ENCODE measurements at places on chromosomes 5 and 9. TPM values are rescaled to one million over a fixed set of nuclear protein-coding genes. Genes with fewer than 3 reads are reported as not detected.

The SEMA5A gene
- total RNA-seq = 16.0 TPM

The PCDHGA3 gene
- 0.22 TPM for total RNA-seq

The IGFBPL1 gene
- 0.12 TPM for total RNA-seq

The DBH gene
- total RNA-seq = not detected

The GPR107 gene
- total RNA-seq = 31.5 TPM

Data from uterine smooth muscle cell (primary cell).